HFFc6 (cell line): ENCODE measurements at places on chromosomes 1 and 21.

DNA sequence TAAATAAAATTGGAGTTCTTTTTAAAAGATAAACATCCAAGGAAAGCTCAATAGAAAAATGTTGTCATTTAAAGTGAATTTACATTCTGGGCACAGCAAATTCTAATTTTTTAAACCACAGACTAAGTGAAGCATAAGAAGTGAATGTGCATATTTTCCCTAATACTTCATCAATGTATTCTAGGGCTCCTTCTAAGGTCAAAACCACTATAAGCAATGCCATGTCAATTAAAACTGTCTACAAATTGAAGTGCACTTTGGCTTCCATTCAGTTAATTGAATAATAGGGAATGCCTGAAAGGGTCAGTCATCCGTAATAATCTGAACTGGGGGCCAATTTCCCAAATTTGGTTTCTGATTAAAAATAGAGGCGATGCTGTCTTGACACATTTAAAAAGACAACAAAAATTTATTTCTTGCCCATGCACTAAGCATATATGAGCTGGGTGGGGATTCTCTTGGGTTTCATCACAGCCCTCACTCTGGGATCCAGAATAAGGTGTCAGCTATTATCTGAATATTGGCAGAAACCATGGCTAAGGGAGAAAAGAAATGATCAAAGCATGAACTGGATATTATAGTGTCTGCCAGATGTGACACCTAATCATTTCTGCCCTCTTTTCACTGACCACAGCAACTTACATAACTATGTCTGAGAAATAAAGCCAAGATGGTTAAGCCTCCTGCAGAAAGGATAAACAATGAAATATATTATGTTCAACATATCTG, 660.6 kb upstream of the B3GALT2 start:
- DNase-seq: peak; percentile 19

- no peak for DNase-seq
These were observed 29.9 kb downstream of the PMVK start for GRCh38 chr1:154906621-154907081.

DNA sequence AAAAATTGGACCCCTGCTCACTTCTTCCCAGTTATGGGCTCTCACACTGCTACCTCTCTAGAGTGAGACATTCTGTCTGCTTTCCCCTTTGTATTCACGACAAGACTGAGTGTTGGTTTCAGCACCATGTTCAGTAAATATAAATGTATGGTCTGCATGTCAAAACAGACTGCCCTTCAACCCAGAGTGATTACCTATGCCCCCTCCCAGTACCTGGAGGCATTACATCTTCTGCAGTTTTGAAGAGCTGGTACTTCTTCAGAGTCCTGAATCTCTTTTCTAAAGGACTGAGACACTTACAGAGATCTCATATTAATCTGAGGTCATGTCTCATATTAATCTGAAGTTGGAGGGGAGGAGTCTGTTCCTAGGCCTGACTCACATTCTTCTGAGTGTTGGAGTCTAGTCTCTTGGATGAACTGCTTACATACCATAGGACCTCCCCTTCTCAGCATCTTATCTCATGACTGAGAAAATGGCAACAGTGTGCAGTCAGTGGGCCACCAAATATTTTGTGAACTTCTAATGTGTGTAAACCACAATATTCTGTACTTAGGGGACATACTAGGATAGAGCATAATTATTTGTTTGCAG, 80.3 kb downstream of the RGL1 start:
- no peak for DNase-seq

DNA sequence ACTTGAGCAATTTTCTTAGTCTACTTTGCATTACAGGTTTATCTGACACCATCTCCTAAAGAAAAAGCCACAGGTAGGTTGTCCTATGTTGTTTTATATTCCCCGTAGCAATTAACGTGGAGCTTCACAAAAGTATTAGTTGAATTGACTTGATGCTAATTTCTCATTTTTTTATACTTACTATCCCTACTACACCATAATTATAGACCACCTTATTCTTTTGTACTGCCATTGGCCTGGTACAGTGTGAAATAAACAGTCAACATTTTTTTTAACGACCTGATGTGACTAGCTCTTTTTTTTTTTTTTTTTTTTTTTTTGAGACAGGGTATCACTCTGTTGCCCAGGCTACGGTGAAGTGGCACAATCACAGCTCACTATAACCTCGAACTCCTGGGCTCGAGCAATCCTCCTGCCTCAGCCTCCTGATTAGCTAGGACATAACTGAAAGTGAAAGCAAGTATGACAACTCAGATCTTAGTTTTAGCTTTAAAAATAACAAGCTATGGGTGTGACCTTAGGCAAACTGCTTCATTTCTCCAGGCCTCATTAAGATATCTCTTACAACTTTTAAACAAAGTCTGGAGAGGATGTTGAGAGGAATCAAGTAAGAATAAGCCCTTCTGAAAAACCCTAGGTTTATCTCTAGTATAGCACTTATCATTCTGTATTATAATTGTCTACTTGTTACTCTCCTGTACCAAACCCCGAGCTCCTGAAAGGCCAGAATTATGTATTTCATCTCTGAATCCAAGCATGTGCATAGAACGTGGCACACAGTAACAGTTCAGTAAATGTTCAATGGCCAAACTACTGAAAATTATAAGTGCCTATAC, 49.5 kb downstream of the LUZP1 start:
- no peak for DNase-seq

DNA sequence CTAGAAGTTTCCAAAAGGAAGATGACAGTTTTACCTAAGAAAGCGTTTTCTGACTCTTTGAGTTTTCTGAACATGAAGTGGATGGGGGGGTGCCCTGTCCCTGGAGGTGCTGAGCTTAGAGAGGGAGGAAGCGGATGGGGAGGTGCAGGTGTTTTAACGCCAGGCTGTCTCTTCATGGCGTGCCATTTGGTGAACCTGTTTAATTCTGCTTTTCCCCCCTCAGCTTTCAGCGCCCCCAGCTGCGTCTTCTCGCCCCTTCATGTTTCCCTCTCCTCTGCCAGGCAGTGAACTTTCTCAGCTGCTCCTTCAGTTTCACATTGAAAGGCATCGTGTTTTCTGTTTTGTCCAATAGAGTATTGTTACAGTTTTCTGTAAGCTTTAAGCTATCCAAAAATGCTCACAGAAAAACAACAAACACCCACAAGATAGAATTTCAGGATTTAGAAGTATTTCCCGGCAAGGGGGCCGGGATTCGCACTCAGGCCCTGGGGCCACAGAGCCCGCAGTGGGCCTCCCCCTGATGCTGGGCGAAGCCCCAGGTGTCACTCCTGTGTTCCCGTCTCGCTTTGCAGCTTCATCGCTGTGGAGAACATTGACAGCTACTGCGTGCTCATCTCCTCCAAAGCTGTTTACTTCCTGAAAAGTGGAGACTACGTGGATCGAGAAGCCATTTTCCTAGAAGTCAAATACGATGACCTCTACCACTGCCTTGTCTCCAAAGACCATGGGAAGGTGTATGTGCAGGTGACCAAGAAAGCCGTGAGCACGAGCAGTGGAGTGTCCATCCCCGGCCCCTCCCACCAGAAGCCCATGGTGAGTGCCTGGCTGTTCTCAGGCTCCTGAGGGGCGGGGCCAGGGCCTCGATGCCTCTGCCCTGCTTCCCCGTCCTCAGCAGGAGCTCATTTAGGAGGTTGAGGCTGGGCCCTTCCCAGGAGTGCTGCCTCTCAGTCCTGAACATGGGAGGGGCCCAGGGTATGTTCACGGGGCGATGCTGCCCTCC, 111.4 kb downstream of the DHRS3 start:
- DNase-seq: no peak

DNA sequence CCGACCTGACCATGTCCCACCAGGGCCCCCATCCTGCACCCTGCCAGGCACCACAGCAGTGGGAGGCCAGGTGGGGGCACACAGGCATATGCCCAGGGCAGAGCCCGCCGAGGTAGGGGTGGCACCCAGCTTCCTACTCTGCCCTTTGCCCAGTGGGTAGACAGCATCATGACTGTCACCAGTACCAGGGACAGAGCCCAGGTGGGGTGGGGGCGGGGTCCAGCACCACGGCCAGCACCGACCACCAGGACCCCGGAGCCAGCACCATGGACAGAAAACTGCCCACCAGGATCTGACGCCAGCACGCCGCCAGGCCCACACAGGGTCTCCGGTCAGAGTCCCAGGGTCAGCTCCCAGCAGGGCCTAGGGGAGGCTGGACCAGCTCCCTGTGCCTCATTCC, 3.8 kb downstream of the TAS1R3 start:
- no peak for DNase-seq

GRCh38 chr21:45574081-45574501, 31.9 kb upstream of the SLC19A1 start:
- no peak for DNase-seq

GRCh38 chr1:204130981-204131892, 20.6 kb downstream of the ETNK2 start:
- peak; percentile 90 for DNase-seq

GRCh38 chr21:15754640-15755039, 24.9 kb downstream of the USP25 start:
- DNase-seq: peak; percentile 49

DNA sequence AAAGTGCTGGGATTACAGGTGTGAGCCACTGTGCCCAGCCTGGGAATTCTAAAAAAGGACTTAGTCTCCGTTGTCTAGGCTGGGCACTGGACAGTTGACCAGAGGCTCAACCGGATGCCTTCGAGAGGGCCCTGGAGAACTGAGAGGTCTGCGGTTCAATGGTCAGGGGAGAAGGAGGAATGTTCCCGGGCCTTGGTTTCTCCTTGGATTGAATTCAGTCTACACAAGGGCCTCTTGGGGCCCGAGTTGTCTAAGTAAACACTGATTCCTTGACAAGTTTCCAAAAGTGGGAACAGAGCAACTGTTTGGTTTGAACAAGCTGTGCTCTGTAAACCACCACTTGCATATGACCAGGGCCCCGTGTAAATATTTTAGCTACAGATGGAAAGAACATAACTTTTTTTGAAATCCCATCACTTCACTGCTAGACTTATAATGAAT, 29.1 kb upstream of the CAPZB start:
- DNase-seq: no peak

GRCh38 chr1:205220421-205220820, 7.3 kb upstream of the TMCC2 start:
- DNase-seq: no peak
